ENCODE measurements at places on chromosomes 4 and X.

DNA sequence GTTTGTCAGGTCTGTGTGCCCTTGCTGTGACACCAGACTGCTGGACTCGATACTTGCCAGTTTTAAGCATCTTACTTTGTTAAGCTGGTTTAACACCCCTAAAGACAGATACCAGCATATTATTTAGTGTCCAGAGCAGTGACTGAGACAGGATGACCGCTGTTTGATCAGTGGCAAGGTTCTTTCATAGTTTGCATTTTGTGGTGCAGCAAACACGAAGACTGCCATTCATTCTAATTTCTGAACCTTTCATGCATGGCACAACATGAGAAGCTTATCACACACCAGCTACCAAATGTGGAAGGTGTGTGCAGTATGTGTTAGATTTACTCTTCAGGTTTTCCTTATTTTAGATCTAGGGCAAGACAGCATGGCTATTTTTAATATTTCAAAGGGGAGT, 28.2 kb downstream of the JADE1 start:
- no peak for DNase-seq

DNA sequence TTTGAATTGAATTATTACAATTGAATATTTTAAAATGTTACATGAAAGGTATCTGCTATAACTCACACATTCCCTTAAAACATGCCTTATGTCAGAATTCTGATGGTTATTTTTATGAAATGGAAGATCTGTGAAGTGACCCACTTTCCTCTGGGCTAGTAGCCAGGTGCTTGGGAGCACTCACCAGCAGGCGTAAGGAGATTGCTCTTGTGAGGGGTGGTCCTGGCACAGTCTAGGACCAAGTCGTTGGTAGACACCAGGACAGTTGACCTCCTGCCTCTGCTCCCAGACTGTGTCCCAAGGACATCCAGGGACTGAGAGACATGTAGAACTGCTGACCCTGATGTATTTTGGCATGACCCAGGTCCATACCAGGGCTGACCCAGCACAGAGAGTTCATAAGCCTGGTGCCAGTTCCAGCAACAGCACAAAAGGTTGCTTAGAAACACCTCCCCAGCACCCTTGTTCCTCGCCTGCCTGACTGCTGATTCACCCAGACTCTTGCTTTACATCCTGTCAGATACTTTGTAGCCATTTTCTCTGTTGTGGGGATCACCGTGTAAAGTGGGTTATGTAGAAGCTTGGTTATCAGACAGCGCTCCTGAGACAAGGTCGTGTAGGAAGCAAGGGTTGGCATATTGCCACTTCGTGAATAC, 48.5 kb downstream of the NELFA start:
- DNase-seq: no peak

DNA sequence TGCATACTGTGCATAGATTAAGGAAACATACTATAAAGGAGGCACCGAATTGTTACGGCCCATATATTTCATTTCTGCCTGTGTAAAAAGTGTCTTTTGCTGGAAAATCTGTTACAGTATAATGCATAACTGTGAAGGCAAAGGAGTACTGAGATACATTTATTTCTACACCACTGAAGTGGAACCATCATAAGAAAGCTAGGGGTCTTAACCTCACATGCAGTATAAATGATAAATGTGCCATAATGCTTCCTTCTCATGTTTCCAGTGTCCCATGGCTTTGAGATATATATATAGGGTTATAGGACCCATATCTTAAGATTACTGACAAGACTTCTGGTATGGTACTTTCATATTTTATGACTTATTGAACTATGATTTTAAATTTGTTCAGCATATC, 713.8 kb upstream of the PABPC4L start:
- DNase-seq: no peak

DNA sequence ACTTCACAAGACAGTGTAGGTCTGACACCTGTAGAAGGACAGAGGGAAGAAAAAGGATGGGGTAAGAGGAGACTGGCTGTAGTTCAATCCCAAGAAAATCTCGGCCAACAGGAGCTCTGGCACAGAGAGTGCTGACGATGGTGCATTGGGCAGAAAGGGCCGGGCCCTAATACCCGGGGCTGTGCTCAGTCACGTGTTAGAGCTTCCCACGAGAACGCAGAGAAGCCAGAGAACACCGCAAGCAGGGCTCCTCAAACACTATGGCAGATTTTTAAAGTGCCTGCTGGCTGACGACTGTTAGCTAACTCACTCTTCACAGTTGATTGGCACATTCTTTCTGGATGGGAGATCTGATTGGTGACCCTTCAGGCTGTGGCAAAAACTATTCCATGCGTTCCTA, 35.5 kb downstream of the EREG start:
- DNase-seq: no peak

Data from stimulated activated CD8-positive, alpha-beta memory T cell treated with anti-CD3 and anti-CD28 coated beads, Interleukin-7, amount 100 ng/mL, for 1 hour (primary cell).